Stimulated activated CD4-positive, alpha-beta T cell treated with anti-CD3 and anti-CD28 coated beads, Interleukin-2, amount 100 ng/mL, for 24 hours (primary cell): ENCODE measurements at places on chromosomes 6 and 20.

DNA sequence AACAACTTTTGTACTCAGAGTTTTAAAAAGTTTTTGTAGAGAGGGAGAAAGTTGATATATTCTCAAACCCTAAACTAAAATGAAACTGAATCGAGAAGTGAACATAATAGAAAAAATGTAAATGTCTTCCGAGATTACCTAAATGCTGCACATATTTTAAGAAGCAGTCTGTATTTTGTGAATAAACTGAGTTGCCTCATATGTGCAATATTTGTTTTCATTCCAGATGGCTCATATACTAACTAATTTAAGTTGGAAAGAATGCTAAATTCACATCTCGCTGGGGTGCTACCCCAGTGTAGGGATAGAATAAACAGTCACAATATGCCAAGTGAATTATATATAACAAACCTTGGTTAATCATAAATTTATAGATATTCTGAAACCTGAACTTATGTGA lies 285.9 kb upstream of the THEMIS start:
- no peak for DNase-seq

DNA sequence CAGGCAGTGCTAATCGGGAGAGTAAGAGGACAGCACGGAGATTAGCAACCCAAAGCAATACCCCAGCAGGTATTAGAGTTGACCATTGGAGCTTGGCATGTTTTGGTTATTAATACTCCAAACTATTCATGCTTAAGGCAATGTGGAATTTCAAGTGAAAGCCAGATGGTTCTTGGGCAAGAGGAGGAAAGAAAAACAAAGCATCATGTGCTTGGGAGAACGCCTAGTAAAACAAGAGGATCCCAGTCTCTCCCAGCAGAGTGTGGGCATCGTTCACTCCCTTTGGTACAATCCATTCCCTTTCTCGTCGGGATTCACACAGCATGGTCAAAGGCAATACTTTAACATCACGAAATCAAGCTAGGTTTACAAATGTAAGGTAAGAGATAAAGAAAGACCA lies 349.8 kb downstream of the PRKN start:
- DNase-seq: no peak

DNA sequence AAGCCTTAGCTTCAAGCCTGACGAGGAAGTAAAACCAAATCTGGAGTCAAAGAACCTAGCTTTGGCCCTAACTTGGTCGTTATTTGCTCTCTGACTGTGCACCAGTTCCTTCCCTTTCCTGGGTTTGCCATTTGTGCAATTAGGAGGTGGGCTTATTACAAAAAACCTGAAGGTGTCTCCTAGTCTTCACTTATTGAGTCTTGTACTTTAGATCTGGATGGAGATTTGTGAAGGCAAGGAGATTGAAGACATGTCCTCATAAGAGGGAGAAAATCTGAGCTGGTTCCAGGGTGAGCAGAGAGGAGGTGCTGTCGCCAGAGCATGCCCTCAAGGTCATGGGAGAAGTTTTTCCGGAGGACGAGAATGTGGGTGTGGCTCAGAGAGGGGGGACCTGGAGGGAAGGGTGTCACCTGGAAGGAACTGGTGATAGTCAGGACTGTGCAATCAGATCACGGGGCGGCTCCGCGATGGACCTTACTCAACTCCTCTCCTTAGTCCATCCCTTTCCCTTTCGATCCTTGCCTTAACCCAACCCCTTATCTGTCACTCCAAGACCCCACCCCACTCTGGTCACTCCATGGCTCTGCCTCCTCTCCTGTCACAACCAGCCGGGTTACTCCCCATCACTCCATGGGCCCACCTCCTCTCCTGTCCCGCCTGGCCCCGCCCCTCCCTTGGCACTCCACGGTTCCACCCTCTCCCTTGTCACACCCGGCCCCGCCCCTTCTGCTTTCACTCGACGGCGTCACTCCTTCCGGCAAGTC lies 588 bp upstream of the ACSS2 start:
- DNase-seq: peak; percentile 98

DNA sequence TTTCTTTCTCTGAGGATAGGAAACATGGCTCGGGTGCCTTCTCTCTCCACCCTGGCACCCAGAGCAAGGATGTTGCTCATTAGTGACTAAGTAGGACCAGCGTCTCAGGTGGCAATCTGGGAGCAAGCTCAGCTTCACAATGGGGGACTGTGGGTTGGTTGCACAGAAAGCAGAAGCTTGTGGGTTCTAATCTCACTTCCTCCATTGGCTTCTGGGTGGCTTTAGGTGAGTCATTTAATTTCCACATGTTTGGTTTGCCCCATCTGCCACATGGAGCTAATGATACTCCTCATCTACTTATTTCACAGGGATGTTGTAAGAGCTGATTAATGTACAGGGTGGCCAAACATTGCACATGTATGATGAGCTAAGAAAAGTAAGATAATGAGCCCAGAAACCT lies 54.8 kb upstream of the AKIRIN2 start:
- DNase-seq: peak; percentile 46

- DNase-seq: no peak
Observed at GRCh38 chr6:30157999-30158398, 3.0 kb downstream of the TRIM10 start.

- no peak for DNase-seq
Observed at GRCh38 chr6:150451807-150452427, 83.1 kb downstream of the IYD start.
